Progenitor cell of endocrine pancreas (in vitro differentiated cells): ENCODE measurements at places on chromosomes 6 and 20. TPM values are rescaled to one million over a fixed set of nuclear protein-coding genes. Genes with fewer than 3 reads are reported as not detected.

GRCh38 chr20:57312138-57312537 lies 17.5 kb upstream of the SPO11 start:
- peaks cover 12% of the 10 kb centered on the region for H3K27me3 ChIP-seq
- H3K4me1 ChIP-seq = no peaks in the 10 kb centered on the region
- H3K27ac ChIP-seq = no peak overlapping the region

GRCh38 chr6:24313251-24314141 lies 44.4 kb downstream of the DCDC2 start:
- peaks cover 21% of the 10 kb centered on the region for H3K4me1 ChIP-seq
- H3K4me3 ChIP-seq = peak overlapping the region; percentile 20
- H3K27me3 ChIP-seq = no peaks in the 10 kb centered on the region
- no peak for DNase-seq
- peaks cover 20% of the 10 kb centered on the region for H3K36me3 ChIP-seq

The ENPP4 gene
- 11.5 and 11.9 TPM in 2 replicates for total RNA-seq

GRCh38 chr6:134816780-134817179 lies 133.1 kb downstream of the ALDH8A1 start:
- DNase-seq = no peak
- H3K27me3 ChIP-seq = no peaks in the 10 kb centered on the region
- H3K4me1 ChIP-seq = peaks cover 5% of the 10 kb centered on the region
- no peaks in the 10 kb centered on the region for H3K36me3 ChIP-seq
- no peak overlapping the region for H3K4me3 ChIP-seq

- peak overlapping the region; percentile 80 for H3K4me3 ChIP-seq
- H3K27me3 ChIP-seq = no peaks in the 10 kb centered on the region
- peak overlapping the region; percentile 97 for H3K27ac ChIP-seq
- peaks cover 28% of the 10 kb centered on the region for H3K4me1 ChIP-seq
Observed at GRCh38 chr6:104954190-104954797, 2.6 kb upstream of the LIN28B start.

The HLA-DRA gene
- not detected in 2 replicates for total RNA-seq

GRCh38 chr20:563187-563586 lies 19.6 kb upstream of the CSNK2A1 start:
- peaks cover 22% of the 10 kb centered on the region for H3K27me3 ChIP-seq
- H3K36me3 ChIP-seq = no peaks in the 10 kb centered on the region
- no peak for DNase-seq
- no peak overlapping the region for H3K27ac ChIP-seq

DNA sequence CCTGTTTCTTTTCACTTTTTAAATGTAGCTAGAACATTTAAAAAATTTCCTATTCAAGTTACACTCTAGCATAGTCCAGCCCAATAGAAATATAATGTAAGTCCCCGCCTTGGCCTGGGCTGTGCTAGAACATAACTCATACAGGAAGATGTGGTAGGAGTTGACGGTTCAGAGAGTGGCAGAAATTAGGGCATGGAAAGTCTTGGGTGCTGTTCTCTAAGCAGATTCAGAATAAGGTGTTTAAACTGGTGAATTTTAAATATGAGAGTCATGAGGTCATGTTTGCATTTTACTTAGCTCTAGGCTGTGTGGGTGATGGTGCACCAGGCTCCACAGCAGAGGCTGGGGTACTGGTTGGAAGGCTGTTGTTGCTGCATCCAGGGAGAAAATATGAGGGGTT lies 256.5 kb downstream of the FARS2 start:
- peaks cover 1% of the 10 kb centered on the region for H3K4me1 ChIP-seq
- no peaks in the 10 kb centered on the region for H3K27me3 ChIP-seq
- H3K36me3 ChIP-seq = no peaks in the 10 kb centered on the region
- no peak overlapping the region for H3K4me3 ChIP-seq

DNA sequence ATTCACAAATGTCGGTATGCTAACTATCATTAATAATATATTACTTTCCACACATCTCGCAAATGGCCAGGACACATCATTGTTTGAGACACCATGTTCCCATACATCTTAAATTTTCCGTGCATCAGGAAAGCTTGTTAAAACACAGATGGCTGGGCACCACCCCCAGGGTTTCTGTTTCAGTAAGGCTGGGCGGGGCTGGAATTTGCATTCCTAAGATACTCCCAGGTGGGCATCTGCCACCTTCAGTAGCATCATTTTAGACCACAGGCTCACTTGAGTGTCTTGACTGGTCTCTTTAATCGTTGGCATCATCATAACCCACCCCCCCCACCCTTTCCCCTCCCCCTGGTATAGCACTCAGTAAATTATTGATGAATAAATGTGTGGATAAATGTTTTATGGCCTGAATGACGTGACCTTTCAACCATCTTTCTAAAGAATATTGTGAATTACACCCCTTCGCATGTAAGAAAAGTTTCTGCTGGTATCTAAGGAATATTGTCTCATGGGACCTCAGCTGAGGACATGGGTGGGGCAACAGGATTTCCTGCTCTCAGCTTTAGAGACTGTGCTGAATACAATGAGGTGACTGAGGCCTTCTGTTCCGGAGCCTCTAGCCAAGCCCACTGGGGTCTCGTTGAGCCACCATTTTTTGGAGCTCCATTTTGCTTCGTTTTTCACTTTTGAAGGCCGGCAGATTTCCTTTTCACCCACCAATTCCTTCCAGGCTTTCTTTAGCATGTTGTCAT lies 124.1 kb upstream of the NEDD9 start:
- H3K36me3 ChIP-seq = no peaks in the 10 kb centered on the region
- H3K27me3 ChIP-seq = peaks cover 4% of the 10 kb centered on the region
- H3K4me1 ChIP-seq = peaks cover 6% of the 10 kb centered on the region
- no peak overlapping the region for H3K4me3 ChIP-seq
- no peak overlapping the region for H3K27ac ChIP-seq

- no peak for DNase-seq
- no peak overlapping the region for H3K4me3 ChIP-seq
- H3K36me3 ChIP-seq = peaks cover 4% of the 10 kb centered on the region
- H3K4me1 ChIP-seq = peaks cover 19% of the 10 kb centered on the region
Observed at GRCh38 chr20:17646209-17646960, 35.7 kb downstream of the RRBP1 start.

The SYCP2 gene
- 1.4 and 2.2 TPM in 2 replicates for total RNA-seq

GRCh38 chr6:3456395-3456897 lies 404 bp downstream of the SLC22A23 start:
- H3K27me3 ChIP-seq = no peaks in the 10 kb centered on the region
- H3K27ac ChIP-seq = no peak overlapping the region
- peaks cover 22% of the 10 kb centered on the region for H3K4me1 ChIP-seq

DNA sequence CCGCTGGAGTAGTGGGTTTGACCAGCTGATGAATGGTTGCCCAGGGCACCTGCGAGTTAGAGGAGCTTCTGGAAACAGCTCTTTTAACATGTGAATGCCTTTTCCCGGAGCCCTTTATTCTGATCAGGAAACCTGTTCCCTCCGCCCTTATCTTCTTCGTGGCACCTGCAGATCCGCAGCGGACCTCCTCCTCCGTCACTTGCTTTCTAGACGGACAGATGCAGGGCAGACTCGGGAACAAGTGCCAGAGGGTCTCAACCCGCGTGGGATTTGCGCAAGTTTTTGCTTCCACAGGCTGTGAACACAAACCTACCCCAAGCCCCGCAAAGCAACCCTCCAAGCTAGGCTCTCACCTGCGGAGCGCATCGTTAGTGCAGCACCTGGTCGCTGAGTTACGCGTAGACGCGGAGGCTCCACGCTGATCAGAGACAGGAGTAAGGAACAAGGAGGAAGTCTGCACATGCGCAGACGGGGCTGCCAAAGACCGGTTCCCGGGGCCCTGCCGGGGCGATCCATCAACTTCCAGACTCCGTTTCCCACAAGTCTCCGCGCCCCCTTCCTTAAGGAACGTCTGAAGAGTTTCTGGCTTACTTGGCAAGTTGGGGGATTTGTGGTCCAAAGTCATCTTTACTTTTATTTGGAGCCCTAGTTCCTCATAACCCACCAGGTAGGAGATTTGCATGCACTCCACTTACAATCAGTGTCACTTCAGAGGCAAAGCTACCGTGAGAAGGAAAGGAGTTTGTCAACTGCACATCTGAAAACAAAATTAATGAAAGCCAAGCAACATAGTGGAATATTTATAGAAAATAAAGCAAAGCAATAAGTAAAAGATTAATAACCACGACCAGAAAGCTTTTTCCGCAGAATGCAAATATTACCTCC lies 52.7 kb upstream of the ELMO2 start:
- peak overlapping the region; percentile 62 for H3K27ac ChIP-seq
- peak; percentile 80 for DNase-seq

DNA sequence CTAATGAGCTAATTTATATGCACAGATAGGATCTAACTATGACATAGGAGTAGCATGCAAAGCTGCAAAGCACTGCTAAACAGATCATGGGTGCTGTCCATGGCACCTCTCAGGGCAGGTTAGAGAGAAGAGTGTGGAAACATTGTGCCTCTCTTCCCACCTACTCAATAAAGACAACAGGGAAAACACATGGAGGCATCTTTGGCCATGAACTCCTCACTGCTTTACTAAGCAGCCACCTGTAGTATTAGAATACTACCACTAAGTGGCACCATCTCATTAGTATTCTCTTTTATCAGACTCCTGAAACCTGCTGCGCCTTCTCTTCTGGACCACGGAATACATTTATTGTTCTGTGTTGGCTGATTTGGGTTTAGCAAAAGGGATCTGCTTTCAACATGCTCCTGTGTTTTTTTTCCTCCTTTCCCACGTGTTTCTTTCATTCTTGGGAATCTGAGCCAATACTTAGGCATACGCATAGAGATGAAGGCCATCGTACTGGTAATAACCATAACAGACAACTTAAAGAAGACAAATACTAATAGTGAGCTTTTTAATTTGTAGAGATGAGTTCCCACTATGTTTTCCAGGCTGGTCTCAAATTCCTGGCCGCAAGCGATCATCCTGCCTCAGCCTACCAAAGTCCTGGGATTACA lies 9.4 kb upstream of the HDDC2 start:
- no peaks in the 10 kb centered on the region for H3K36me3 ChIP-seq
- DNase-seq = no peak
- no peaks in the 10 kb centered on the region for H3K27me3 ChIP-seq
- H3K27ac ChIP-seq = no peak overlapping the region
- H3K4me1 ChIP-seq = no peaks in the 10 kb centered on the region
- no peak overlapping the region for H3K4me3 ChIP-seq

GRCh38 chr6:132961122-132961521 lies 146.8 kb downstream of the RPS12 start:
- H3K4me3 ChIP-seq = no peak overlapping the region
- no peaks in the 10 kb centered on the region for H3K36me3 ChIP-seq
- peaks cover 7% of the 10 kb centered on the region for H3K27me3 ChIP-seq
- no peak overlapping the region for H3K27ac ChIP-seq
- no peak for DNase-seq

GRCh38 chr6:4802312-4802935 lies 26.2 kb downstream of the CDYL start:
- H3K27me3 ChIP-seq = no peaks in the 10 kb centered on the region
- DNase-seq = no peak
- no peak overlapping the region for H3K27ac ChIP-seq
- H3K36me3 ChIP-seq = peaks cover 3% of the 10 kb centered on the region
- H3K4me3 ChIP-seq = no peak overlapping the region

- peaks cover 1% of the 10 kb centered on the region for H3K36me3 ChIP-seq
- H3K4me3 ChIP-seq = no peak overlapping the region
- no peak for DNase-seq
- H3K4me1 ChIP-seq = no peaks in the 10 kb centered on the region
Observed at GRCh38 chr6:46243754-46244153, 73.0 kb upstream of the ENPP5 start.

DNA sequence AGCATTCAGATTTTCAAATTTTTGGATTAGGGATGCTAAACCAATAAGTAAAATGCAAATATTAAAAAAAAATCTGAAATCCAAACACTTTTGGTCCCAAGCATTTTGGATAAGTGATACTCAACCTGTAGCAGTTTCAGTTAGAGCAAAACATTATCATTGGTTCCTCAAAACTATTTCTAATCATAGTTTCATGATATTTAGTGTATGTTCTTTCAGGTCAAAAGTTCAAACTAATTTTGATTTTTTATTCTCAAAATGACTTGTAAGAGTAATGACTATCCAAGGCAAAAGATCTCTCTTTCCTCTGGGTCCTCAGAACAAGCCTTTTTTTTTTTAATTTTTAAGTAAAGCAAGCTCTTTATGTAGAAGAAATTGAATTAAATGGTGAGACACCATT lies 64.0 kb upstream of the TFB1M start:
- no peak overlapping the region for H3K27ac ChIP-seq
- H3K4me1 ChIP-seq = peaks cover 7% of the 10 kb centered on the region
- no peak overlapping the region for H3K4me3 ChIP-seq
- no peaks in the 10 kb centered on the region for H3K36me3 ChIP-seq

- peak overlapping the region; percentile 94 for H3K4me3 ChIP-seq
- peaks cover 7% of the 10 kb centered on the region for H3K4me1 ChIP-seq
- peak overlapping the region; percentile 98 for H3K27ac ChIP-seq
- no peak for DNase-seq
- H3K27me3 ChIP-seq = peaks cover 18% of the 10 kb centered on the region
- H3K36me3 ChIP-seq = no peaks in the 10 kb centered on the region
Observed at GRCh38 chr6:28839443-28840120, 84.2 kb downstream of the TRIM27 start.

DNA sequence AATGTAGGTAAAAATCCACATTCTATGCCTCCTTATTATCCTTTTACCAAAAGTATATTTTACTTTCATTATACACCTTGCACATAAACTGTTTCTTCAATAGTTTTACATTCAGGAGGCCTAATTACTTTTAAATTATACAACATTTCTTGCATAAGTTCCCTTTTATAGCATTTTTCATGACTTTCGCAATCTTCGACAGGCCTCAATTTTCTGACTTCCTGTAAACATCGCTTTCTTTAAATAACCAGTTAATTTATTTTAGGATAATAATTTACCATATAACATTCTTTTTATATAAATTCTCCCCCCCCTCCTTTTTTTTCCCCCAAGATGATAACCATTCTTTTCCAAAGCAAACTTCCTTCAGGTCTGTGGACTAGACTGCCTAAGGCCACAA lies 9.2 kb downstream of the SLC35A1 start:
- no peaks in the 10 kb centered on the region for H3K27me3 ChIP-seq
- peaks cover 3% of the 10 kb centered on the region for H3K4me1 ChIP-seq
- no peak overlapping the region for H3K27ac ChIP-seq
- DNase-seq = no peak
- H3K36me3 ChIP-seq = peaks cover 14% of the 10 kb centered on the region

DNA sequence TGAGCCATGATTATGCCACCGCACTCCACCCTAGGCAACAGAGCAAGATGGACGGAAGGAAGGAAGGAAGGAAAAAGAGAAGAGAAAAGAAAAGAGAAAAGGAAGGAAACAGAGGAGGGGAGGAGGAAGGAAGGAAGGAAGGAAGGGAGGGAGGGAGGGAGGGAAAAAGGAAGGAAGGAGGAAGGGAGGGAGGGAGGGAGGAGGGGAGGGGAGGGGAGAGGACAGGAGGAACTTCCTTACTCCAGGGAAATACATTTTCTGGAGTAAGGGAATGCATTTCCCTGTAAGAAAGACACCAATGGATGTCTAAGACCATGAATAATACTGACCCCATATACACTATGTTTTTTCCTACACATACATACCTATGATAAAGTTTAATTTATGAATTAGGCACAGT lies 93.2 kb upstream of the NFATC2 start:
- no peaks in the 10 kb centered on the region for H3K4me1 ChIP-seq
- peaks cover 9% of the 10 kb centered on the region for H3K36me3 ChIP-seq
- no peak overlapping the region for H3K4me3 ChIP-seq
- no peak for DNase-seq

- H3K27ac ChIP-seq = no peak overlapping the region
- DNase-seq = no peak
- no peak overlapping the region for H3K4me3 ChIP-seq
- H3K4me1 ChIP-seq = no peaks in the 10 kb centered on the region
- H3K36me3 ChIP-seq = no peaks in the 10 kb centered on the region
Observed at GRCh38 chr6:39769012-39769411, 23.2 kb upstream of the DAAM2 start.
